ENCODE measurements at places on chromosomes 5 and 9.

DNA sequence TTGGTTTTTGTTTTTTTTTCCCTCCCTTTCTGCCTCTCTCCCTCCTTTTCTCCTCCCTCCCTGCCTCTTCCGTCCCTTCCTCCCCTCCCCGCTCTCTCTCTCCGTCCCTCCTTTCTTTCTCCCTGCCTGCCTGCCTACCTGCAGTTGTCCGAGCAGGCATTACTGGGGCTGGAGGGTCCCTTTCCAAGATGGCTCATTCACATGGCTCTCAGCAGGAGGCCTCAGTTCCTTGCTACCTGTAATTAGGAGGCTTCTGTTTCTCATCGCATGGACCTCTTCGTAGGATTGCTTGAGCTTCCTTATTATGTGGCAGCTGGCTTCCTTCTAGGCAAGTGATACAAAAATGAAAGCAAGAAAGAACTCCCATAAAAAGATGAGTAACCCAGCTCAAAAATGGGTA is 8.0 kb downstream of the RGS3 start:
- DNase-seq, result no peak

- no peak for DNase-seq
These were observed 189.6 kb downstream of the PIK3R1 start for GRCh38 chr5:68405026-68405684.

DNA sequence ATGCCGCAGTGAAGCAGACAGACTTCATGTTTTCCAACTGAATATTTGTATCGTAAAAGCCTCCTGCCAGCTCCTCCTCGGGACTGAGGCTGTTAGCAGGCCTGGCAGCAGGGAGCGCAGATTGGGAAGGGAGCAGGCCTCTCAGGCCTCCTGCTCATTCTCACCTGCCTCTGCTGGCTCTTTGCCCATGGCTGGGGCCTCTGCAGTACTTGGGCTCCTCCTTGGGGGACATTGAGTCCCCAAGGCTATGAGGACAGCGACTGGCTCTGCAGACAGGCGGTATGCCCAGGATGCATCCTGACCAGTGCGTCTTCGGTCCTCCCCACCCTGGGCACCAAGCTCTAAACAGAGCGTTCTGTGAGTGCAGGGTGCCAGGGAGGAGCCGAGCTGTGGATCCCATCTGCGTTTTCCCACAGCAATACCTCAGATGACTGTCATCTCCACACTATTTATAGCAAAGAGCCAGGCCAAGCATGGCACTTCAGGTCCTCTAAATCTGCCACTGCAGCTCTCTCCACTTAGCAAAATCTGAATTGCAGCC is 38.7 kb downstream of the TSTD2 start:
- DNase-seq, result no peak

DNA sequence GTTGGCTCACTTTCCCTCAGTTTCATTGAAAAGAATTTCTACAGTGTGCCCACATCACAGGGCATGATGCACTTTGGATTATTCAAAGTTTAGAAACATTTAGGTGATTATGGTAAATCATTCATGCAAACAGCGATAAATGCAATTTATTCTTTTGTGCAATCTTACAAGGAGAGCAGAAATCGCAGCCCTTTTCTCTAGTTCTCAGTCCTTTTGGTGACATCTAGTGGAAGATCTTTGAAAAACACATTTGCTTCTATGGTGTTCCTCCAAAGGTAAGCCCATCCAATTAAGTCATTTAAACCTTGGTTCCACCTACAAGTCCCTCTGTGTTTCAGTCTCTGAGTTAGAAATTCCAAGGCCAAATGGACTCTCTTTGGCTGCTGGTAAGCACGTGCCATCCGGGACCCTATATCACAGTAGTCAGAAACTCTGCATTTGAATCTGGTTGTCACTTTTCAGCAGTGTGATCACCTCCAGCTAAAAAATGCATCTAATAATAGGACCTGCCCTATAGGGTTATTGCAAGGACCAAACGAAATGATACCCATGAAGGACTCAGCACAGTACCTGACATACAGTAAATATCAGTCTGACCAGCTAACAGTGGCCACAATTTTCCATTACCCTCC is 66.4 kb downstream of the MACROH2A1 start:
- DNase-seq, result no peak

- DNase-seq, result no peak
These were observed 73.8 kb downstream of the HCN1 start for GRCh38 chr5:45622365-45622764.

DNA sequence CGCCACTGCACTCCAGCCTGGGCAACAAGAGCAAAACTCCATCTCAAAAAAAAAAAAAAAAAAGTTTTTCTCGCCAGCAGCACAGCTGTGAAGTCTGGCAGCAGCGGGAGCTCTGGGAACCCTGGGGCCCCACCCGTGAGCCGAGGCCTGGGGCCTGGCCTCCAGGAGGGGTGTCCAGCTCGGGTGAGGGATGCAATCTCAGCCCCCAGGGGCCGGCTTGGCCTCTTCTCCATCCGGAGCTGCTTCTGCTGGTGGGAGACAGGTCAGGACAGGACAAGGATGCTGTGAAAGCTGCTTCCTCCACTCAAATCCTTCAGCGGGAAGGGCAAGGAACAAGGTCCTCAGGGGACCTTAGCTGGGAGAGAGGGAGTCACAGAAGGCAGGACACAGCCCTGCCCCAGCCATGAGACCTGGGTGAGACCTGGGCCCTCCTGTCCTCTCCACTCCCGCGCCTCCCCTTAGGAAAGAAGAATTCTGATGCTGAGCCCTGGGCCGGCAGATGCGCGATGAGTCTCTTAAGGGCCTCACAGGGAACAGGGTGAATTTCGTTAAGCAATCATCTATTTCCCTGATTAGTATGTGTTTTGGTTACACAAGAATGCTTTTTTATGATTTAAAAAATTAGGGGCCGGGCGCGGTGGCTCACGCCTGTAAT is 30.6 kb downstream of the PLPP7 start:
- no peak for DNase-seq

GRCh38 chr9:36881743-36882441 is 152.2 kb downstream of the PAX5 start:
- DNase-seq, result no peak

GRCh38 chr9:94800424-94801117 is 74.1 kb downstream of the AOPEP start:
- no peak for DNase-seq

- no peak for DNase-seq
These were observed 105.9 kb downstream of the HOMER1 start for GRCh38 chr5:79408028-79408427.

DNA sequence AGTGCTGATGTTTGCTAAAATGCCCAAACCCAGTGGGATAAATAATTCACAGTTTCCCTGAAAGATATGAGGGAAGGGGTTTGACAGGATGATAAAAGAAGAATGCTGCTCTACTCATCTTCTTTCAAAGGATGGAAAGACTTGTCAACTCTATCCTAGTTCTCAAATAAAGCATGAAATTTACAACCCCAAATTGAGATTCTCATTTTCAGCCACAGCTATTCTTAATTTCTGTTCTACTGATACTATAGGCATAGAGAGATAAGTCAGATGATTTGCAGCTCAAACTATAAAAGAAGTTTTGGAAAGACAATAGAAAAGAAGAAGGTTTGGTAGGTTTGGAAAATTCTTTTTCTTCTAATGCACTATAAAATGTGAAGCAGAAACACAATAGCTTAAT is 542.6 kb downstream of the CSNK1G3 start:
- no peak for DNase-seq

DNA sequence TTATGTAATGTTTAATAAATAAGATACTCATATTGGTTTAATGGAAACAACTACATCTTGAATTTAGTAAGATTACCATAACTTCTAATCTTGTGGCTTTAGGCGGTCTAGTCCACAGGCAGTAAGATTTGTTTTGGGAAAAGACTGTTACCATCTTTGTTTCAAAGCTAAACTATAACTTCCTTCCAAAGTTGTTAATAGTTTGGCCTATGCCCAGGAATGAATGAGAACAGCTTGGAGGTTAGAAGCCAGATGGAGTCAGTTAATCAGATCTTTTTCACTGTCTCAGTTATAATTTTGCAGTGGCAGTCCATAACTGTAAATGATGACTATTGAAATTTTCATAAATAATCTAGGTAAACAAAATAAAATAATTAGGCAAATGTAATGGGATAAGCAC is 241.8 kb upstream of the KLF9 start:
- no peak for DNase-seq

DNA sequence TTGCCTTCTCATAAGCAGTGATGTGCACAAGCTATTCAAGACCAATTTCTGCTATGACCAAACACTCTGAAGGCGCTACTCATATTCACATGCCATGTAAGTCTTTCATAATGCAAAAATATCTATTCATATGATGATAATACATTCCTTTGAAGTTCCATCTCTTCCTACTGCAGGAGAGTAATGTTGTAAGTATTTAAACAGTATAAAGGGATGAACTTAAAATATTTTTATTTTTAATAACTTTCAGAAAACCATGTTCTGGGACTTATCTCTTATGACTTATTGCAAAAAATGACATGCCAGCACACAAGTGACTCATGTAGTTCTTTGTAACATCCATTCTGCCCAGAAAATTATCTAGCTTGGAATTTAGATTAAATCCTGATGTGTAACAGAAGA is 376.4 kb downstream of the KCTD16 start:
- no peak for DNase-seq

DNA sequence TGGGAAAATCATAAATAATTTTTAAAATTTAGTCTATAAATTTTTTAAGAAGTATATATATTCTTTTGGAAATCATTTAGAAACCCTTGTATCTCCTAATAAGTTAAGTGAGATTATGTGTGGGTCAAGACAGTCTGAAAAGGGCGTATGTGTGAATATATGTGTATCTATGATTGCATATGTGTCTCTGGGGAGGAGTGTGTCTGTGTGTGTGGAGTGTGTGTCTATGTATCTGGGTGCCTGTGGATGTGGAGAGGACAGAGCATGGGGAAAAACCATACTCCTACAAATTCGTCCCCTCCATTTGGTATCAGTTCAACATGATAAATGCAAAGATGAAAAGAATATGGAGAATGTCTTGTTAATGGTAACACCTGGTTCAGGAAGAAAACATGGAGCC is 342.0 kb upstream of the ACTBL2 start:
- no peak for DNase-seq

DNA sequence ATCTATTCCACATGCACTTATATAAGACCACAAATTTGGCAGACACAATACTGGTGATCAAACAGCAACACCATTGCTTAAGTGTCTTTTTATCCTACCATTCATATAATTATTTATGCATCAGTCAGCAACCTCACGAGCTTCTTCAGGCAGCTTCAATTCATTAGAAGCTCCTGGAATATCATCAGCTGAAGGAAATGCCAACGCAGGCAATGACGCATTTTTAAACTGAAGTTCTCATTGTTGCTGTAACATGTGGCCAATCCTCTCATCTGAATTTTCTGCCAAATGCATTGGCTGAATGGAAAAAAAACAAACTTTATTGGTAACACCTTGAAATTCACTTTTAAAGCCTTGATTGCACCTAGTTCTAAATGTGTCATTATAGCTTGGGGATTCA is 376.4 kb upstream of the RGMB start:
- no peak for DNase-seq

DNA sequence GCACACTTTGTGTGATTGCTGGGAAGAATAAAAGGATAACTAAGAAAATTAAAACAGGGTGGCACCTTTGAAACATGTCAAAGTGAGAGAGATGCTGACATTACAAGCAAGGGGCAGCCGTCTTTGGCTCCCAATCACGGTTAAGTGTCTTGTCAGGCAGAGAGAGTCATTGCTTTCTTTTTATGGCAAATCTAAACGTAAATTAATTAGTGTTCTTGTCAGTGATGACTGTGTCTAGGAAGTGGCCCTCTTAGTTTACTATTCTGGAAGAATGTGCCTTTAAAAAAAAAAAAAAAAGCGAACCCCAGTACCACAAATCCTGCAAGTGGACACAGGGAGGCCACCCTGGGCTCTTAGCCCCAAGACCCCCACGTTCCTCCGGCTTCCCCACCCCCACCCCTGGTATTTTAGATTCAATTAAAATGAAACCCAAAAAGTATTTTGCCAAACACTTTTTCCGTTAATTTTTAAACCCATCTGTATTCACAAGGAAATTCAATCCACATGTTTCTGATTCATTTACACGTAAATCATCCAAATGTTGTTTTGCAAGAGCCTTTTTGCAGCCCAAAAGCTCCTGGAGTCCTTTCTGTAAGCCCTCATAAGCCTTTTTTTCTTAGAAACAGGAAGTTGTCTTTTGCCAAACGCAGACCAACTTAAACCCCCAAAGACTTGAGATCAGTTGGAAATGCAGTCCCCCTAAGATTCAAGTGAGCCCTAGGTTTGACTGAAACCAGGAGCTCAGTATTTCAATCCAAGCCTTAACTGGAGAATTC is 399.3 kb downstream of the EBF1 start:
- DNase-seq, result no peak

DNA sequence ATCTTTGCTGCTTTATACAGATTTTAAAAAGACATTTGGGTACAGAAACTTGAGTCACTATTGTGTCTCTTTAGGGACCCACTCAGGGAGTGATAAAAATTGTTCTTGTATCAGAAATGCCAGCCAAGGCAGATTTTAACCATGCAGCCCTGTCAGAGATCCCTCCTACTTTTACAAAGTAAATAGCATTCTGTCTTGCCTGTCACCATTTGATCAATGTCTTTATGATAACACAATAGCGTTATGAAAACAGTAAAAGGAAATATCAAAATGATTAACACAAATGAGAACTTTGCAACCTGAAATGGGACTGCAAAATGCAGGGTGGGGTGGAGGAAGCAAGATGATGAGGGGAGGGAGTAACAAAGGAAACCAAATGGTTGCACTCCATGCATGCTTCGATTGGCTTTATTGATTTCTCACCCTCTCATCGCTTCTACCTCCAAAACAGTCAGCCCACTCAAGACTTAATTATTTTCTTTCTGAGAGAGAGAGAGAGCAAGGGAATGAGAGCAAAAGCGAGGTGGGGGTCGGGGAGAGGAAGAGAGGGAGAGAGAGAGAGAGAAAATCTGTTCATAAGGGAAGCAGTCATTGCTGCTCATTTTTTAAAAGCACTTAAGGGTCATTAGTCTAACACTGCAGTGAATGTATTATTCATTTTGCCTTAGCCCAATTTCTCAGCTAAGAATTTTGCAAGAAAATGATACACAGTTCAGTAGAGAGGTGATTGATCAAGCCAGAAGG is 576.5 kb downstream of the CSNK1G3 start:
- no peak for DNase-seq

DNA sequence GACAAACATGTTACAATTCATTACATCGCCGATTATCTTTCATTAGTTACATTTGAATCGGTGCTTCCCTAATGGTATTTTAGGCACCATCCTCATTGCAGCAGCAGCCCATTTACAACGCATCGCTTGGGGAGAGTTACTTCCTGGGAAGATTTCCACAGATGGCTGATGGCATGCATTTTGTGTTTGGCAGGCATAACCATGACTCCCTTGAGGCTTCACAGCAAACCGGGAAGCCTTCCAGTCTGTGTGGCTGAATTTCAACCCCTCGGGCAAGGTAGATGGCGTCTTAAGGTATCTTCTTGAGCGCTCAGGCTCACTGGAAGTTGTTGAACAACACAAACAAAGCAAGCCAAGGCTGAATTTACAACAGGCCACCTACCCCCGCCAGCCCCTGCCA is 1.6 kb upstream of the DNAH5 start:
- no peak for DNase-seq

GRCh38 chr9:77005216-77005615 is 14.2 kb upstream of the FOXB2 start:
- no peak for DNase-seq
